ENCODE measurements at places on chromosomes 2 and 18.

GRCh38 chr2:217254111-217254510, 394.2 kb upstream of the TNP1 start:
- DNase-seq, result no peak

- no peak for DNase-seq
Observed at GRCh38 chr2:63060472-63060991, 9.9 kb downstream of the OTX1 start.

- DNase-seq, result peak; percentile 35
Observed at GRCh38 chr2:219514196-219514761, at the start of gene ASIC4. Gene ASIC4, plus strand, starts transcription at chr2:219514482. Its CDS starts 243 bp downstream, at chr2:219514725.

- no peak for DNase-seq
Observed at GRCh38 chr2:37865640-37866039, 59.4 kb upstream of the RMDN2 start.

- DNase-seq, result no peak
Observed at GRCh38 chr2:32564417-32565035, 63.3 kb upstream of the TTC27 start.

GRCh38 chr2:190053426-190053825, 9.1 kb downstream of the MSTN start:
- DNase-seq, result no peak

DNA sequence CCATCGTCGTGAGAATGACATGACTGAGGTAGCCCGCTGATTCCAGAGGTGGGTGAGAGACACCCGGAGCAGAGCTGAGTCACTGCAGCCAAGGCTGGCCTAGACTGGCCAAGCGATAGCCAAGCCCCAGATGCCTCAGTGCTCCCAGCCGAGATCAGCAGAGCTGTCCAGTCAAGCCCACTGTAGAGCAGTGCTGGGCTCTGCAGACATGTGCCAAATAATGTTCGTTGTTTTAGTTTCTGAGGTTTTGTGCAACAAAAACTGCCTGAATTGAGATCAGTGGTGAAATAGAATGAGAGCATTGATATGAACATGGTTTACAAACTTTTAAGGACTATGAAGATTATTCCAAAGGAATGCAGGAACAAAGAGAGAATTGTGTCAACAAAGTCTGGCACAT, 42.1 kb downstream of the INSIG2 start:
- no peak for DNase-seq

DNA sequence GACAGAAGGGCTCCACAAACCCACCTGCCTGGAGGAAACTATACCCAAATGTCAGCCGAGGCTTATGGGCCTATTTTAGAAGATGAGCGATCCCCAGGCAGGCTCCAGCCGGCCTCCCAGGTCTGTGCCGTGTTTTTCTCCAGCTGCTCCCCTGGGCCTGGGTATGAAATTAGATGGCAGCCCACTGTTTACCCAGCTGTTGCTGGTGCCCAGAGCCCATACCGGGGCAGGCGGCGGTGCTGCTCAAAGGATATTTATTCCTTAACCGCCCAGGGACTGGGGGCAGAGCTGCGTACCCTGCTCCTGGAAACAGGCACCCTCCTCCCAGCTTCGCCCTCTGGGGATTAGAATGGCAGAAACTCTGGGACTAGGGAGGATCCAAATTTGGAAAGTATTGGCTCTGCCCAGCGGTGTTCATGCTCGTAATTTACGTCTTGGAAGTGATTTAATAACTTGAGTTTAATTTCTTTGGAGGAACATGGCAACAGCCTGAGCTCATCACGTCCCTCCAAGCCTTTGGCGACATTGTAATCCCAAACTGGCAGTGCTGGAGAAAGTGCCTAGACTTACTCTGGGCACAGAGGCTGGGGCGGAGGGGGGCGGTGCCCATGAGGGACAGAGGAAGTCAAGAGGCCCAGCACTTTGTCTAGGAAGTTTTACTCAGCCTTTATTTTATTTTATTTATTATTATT, 199.2 kb downstream of the KLHL29 start:
- no peak for DNase-seq

- no peak for DNase-seq
Observed at GRCh38 chr18:54806526-54806925, 21.8 kb upstream of the RAB27B start.

- DNase-seq, result no peak
Observed at GRCh38 chr2:212398316-212398715, 140.3 kb downstream of the ERBB4 start.

DNA sequence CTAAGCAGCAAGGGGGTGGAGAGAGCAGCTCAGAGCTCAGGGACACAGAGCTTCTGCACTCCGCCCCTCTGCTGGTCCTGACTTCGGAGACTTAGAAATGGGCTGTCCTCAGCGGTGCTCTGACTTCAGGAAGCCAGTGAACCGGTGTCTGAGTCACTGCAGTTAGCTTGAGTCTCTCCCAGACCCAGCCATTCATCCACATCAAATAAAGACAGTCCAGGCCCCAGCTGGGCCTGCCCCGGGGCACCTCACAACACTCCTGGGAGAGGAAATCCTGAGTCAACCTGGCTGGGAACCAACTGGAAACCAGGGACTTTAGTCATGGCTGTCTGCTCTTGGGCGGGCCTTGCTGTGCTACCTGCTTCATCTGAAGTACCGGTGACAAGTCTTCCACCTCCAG, 5.4 kb upstream of the ITGB6 start:
- peak; percentile 88 for DNase-seq

DNA sequence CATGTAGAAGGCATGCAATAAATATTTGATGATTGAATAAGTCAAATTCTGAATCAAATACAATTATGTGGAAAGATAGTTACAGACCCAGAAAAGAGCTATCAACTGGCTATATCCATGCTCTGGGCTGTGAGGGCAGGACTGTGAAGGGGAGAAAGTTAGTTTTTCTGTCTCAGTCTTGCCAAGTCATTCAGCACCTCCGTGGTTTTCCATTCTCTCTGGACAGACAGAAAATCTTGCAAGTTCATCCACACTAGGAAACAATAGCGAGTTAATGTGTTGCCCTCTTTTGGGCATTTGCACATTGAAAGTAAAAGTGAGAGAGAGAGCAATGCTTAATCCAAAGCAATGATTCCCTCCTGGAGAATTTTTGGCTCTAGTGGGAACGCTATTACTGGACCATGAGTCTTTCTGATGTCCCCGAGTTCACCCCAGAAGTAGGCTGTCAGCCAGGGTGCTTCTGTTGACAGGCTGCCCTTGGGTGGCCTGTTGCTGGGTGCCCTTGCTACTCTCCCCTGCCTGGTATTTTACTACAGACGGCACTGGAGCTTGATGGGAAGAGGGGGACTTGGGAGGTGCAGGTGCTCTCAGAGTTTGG, 238.3 kb downstream of the LOXHD1 start:
- no peak for DNase-seq

GRCh38 chr2:241994086-241994485, 124.6 kb downstream of the RTP5 start:
- DNase-seq, result no peak

- no peak for DNase-seq
Observed at GRCh38 chr2:212330263-212330662, 208.3 kb downstream of the ERBB4 start.

DNA sequence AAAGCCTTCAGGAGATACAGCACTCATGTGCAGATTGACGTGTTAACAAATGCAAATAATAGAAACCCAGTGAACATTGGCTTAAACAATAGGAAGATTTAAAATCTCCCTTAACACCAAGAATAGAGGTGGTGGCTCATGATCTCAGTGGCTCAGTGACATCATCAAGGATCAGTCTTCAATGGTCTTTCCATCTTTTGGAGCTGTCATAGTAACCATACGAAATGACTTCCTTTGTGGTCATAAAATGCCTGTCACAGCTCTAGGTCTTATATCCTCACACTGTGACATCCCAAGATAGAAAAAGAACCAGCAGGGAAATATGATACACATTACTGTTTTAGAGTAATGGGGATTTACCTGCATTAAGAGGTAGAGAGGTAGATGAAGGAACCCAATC, 59.6 kb upstream of the ACKR3 start:
- DNase-seq, result no peak

DNA sequence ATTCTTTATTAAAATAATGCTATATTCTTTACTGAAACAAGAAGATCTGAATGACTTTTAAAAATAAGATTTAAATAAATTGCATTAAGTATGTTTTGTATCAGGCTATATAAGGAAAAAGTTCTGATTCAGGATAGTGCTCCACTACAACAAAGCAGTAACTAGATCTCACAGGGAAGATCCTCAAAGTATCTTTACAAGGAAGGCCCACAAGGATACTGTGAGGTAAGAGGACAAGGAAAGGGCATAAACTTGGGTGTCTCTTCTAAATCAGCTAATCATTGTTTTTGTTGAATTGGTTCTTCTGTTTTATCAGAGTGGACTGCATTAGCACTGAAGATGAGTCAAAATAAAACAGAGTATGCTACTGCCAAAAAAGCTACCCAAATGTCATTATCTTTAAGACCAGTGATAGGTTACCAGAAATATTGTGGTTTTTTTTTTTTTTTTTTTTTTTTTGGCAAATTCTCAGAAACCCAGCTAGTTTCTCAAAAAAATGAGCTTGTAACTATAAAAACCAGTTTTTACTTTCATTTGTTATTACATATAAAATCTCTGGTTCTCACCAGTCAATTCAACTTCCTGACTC, 160.9 kb downstream of the BAZ2B start:
- DNase-seq, result peak; percentile 2
